Fibroblast of skin of left biceps (primary cell): ENCODE measurements at places on chromosomes 16 and 17.

GRCh38 chr16:78560997-78561396 is 461.5 kb downstream of the WWOX start:
- DNase-seq: no peak

DNA sequence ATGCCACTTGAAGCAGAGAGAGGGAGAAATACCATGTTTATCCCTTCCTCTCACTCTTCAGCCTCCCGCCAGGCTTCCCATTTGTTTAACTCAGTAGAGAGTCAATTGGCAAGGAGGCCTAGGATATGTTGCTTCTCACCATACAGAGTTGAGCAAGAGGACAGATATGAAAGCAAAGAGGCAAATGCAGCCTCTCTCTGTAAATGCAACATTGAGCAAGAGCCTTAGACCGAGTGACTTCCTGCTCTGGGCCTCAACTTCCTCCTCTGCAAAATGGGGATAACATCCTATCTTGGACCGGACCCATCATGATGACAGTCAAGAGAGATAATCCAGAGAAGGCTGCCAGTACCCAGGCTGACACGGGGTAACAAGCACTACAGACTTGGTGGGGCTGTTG is 36.8 kb downstream of the SOCS1 start:
- DNase-seq: no peak

- no peak for DNase-seq
Measured at GRCh38 chr17:8192070-8192815, 2.3 kb upstream of the BORCS6 start.

GRCh38 chr17:8004899-8005298 is 2.5 kb downstream of the GUCY2D start:
- DNase-seq: no peak

- DNase-seq: no peak
Measured at GRCh38 chr17:194828-195602, 13.6 kb upstream of the DOC2B start.

DNA sequence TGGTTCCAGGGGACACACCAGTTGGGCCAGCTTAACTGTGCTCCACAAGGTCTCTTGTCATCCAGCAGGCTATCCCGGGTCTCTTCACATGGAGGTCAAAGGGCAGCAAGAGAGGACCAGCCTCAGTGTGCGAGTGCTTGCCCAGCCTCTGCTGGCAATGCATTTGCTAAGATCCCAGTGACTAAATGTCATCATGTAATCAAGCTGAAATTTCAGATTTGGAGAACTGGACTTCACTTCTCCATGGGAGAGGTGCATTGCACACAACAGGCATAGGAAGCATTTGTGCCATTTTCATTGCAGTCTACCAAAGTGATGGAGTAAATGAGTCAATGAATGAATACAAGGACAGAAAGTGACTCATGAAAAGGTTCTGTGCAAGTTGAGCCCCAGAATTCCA is 51.2 kb upstream of the KDM8 start:
- DNase-seq: no peak

DNA sequence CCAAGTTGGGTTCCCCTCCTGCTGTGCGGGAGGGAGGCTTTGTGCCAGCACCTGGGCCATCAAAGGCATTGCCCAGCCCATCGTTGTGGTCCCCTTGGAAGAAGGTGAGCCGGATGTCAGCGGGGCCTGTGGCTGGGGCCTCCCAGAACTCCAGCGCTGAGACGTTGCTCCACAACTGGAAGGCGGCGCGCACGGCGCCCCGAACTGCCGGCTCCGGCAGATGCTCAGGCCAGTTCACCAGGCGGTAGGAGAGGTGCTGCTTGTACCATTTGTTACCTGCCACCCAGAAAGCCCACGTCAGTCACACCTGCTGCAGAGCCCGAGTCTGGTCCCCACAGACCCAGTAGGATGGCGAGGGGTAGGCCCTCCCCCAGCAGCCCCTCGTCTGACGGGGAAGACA is 12.4 kb downstream of the C17orf50 start:
- DNase-seq: no peak

- DNase-seq: no peak
Measured at GRCh38 chr16:9351440-9351839, 260.0 kb downstream of the HAPSTR1 start.

DNA sequence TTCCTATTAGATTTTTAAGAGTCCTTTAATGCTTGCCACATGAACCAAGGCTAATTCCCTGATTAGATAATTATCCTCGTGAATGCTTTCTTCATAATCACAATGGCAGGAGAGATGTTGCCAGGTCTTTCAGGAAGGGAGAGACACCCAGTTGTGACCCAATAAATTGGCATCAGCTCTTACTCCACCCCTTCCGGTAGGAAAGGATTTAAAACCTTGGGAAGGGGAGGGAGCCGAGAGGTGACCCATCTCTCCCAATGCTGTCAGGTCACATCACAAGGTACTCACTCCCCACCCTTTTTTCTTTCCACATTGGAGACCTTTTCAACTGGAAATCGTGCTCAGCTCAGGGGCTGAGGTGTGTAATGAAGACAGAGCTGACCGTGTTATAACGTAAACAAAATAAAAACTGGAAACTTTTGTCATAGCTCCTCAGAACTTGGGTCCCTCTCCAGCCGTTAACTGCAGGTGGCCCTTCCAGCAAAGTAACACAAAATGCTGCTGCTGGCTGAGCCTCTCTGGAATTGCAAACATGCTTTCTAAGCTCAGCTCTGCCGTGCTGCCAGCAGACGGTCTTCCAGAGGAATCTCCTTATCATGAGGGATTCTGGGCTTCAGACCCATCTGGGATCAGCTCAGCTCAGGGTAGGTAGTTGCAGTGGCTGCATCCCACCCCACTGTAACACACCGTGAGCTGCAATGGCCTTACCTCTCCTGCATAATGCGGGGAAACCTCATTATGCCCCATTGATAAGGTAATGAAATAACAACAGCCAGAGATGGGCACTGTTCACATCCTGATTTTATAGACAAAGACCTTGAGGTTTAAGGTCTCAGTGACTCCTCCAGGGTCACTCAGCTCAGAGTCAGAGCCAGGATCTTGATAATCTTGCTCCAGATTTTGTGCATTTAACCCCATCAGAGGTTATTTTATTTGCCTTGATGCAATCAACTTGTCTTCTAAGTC is 15.6 kb downstream of the TMEM100 start:
- no peak for DNase-seq

DNA sequence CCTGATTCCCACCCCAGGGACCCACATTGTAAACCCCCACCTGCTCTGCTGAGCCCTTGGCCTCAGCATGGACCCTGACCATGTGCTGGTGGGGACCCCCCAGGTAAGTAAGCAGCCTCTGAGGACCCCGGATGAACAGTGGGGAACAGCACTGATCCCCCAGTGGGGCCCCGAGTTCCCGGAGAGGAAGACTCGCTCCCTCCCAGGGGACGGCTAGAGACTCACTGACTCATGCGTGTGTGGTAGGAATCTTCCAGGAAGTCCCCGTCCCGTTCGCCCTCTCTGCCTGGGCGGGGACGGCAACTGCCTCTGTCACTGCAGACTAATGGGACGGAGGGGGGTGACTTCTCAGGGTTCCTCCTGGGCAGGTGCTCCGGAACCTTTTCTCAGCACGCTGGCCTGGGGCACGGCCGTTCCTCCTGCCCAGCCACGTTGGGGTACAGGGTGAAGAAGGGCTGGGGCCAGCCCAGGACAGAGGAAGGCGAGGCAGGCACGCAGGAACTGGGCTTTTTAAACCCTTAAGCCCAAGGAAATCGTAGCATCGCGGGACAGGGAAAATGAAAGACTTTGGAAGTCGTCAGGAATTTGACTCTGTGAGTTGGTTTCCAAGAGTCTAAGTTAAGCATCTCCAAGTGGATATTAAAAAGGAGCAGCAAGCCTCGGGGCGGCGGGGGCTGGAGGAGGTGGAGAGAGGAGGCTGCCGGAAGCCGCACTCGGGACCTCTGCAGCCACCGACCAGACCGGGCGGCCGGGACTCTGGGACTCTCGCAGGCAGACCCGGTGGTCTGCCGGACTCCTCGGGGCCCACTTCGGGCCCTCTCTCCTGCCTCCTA is 178.7 kb downstream of the SEC14L1 start:
- DNase-seq: no peak

DNA sequence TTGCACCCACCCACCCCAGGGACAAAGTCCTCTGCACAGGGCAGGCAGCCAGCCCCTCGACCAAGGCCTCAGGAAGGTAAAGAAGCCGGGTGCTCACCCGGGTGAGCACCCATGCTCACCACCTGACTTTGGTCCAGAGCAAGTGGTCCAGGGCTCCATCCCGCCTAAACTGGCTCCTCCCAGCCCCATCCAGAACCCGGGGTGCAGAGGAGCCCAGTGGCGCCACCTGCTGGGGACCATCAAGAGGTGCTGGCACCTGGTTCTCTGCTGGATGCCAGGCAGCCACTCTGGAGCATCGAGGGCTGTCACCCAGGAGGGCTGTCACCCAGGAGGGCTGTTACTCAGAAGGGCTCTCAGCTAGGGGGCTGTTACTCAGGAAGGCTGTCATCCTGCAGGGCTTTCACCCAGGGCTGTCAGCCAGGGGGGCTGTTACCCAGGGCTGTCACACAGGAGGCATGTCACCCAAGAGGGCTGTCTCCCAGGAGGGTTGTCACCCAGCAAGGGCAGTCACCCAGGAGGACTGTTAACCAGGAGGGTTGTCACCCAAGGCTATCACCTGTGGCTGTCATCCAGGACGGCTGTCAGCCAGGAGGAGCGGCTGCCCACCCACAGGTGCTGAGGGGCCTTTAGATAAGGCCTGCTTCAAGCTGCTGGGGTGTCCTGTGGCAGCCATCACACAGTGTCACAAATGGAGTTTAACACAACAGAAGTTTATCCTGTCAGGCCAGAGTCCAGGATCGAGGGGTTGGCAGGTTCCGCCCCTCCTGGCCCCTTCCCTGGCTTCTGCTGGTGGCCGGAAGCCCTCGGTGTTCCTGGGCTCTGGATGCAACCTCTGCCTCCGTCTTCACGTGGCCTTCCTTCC is 98.5 kb downstream of the TNFRSF13B start:
- no peak for DNase-seq
